ENCODE measurements at places on chromosomes 11 and 22. TPM values are rescaled to one million over a fixed set of nuclear protein-coding genes. Genes with fewer than 3 reads are reported as not detected.

MS4A15 gene
- not detected for total RNA-seq

SCARF2 gene
- total RNA-seq, result 0.23 TPM

MAPK8IP1 gene
- total RNA-seq, result 0.57 TPM

OR2AG1 gene
- total RNA-seq, result not detected

MYRF gene
- total RNA-seq, result 1.6 TPM

ELMOD1 gene
- total RNA-seq, result not detected

FAM180B gene
- total RNA-seq, result not detected

KIRREL3 gene
- not detected for total RNA-seq

Data from activated naive CD4-positive, alpha-beta T cell treated with anti-CD3 and anti-CD28 coated beads, Interleukin-2, amount 50 U/mL, for 72 hours (primary cell).